Mesothelial cell of epicardium (in vitro differentiated cells): ENCODE measurements at places on chromosomes 1 and 21.

- DNase-seq: no peak
Measured at GRCh38 chr1:150082494-150082893, 14.9 kb downstream of the VPS45 start.

GRCh38 chr1:41449326-41449921, 35.1 kb downstream of the EDN2 start:
- DNase-seq: no peak

GRCh38 chr1:1753607-1754005, 24.7 kb downstream of the NADK start:
- no peak for DNase-seq

- DNase-seq: no peak
Measured at GRCh38 chr1:78227705-78228635, 182.2 kb downstream of the GIPC2 start.

DNA sequence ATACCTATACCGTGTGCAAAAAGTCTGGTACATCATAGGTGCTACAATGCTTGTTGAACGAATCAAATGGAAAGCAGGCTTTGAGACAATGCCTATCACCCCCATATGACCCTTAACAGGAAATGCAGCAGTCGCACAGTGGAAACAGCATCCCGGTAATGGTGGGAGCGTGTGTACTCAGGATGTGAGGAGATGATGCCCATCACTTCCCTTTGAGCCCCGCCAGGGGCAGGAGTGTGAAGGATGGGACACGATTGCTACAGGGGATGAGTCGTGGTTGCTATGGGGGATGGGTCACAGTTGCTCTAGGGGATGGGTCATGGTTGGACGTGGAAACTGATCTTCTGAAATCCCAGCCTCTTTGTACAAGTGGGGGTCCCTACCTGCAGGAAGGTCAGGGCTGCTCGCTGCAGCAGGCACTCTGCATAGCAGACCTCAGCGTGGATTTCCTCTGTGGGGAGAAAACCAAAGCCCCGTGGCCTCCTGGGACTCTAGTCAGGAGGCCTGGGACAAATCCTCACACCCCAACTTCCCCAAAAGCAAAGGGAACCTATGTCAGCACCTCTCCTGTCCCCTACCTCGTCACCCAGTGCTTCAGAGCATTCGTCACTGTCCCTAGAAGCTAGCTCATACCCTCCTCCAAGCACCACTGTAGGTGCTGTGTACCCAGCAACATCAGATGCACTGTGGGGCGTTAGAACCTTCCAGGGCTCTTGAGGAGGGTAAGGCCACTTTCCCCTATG, 19.3 kb downstream of the TTC39A start:
- no peak for DNase-seq

- DNase-seq: no peak
Measured at GRCh38 chr1:157315544-157315943, 177.3 kb upstream of the ETV3 start.

DNA sequence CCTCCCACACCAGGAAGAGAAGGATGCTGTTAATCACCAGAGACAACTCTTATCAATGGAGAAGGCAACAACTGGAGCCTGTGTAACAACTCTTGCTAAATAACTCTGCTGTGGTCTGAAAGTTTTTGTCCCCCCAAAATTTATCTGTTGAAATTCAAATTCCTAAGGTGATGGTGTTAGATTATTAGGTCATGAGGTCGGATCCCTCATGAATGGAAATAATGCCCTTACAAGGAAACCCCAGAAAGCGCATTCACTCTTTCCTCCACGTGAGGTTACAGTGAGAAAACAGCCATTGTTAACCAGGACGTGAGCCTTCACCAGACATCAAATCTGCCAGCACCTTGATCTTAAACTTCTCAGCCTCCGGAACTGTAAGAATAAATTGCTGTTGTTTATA, 141.9 kb upstream of the CXADR start:
- no peak for DNase-seq

DNA sequence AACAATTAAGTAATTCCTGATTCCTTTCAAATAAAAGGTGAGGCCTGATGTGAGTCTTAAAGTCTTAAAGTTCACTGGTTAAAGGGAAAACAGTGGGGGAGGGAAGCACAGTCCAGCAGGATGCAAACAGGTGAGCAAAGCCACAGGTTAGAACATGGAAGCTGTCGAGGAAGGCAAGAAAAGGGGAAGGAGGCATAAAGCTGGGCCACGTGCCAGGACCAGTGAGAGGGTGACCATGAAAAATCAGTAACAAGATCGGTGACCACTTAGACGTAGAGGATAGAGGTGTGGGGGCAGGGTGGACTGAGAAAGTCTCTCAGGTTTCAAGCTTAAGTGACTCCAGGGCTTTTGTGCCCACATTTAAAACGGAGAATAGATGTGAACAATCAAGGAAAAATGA, 231.3 kb downstream of the SETD4 start:
- no peak for DNase-seq

GRCh38 chr1:54387419-54387818, 18.8 kb downstream of the SSBP3 start:
- no peak for DNase-seq

DNA sequence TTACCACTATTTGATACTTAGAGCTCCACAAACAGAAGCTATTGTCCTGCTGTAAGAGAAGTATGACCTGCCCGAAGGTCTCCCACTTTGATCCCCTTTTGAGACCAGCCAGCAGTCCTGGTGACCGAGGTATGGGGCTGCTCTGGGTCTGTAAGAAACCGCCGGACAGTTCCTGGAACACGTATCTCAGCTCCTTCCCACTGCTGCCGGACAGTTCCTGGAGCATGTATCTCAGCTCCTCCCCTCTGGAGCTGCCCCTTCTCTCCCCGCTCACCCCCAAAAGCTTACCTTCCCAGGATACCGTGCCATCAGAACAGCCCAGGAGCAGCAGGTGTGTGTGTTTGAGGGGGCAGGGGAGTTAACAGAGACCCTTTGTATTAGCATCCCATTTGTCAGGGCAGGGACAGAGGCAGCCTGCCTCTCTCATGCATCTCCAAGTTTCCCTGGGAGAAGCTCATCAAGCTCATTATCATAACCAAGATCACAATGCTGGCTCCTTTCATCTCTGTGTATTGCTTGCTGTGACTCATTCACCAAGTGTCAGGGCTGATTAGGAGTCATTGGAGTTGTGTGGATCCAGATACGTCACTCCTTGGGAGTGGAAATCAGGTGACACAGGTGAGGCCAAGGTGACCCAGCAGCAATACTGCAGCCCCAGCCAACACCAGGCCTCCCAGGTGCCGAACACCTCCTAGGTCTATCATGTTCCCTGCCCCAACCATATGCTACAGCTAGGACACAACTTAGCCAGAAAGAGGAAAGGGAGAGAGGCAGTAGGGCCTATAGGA, 25.3 kb downstream of the OPTC start:
- DNase-seq: no peak

GRCh38 chr21:33587792-33588484, 546 bp downstream of the DONSON start:
- no peak for DNase-seq

GRCh38 chr1:59005491-59006288, 221.8 kb upstream of the JUN start:
- no peak for DNase-seq

DNA sequence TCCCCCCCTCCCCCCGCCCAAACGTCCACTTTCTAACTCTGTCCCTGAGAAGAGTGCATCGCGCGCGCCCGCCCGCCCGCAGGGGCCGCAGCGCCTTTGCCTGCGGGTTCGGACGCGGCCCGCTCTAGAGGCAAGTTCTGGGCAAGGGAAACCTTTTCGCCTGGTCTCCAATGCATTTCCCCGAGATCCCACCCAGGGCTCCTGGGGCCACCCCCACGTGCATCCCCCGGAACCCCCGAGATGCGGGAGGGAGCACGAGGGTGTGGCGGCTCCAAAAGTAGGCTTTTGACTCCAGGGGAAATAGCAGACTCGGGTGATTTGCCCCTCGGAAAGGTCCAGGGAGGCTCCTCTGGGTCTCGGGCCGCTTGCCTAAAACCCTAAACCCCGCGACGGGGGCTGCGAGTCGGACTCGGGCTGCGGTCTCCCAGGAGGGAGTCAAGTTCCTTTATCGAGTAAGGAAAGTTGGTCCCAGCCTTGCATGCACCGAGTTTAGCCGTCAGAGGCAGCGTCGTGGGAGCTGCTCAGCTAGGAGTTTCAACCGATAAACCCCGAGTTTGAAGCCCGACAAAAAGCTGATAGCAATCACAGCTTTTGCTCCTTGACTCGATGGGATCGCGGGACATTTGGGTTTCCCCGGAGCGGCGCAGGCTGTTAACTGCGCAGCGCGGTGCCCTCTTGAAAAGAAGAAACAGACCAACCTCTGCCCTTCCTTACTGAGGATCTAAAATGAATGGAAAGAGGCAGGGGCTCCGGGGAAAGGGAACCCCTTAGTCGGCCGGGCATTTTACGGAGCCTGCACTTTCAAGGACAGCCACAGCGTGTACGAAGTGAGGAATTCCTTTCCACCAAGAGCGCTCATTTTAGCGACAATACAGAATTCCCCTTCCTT, 158.1 kb downstream of the RUNX1 start:
- DNase-seq: peak; percentile 53

- no peak for DNase-seq
Measured at GRCh38 chr1:61609040-61609439, 115.9 kb downstream of the TM2D1 start.

GRCh38 chr1:228263636-228264035, 55.8 kb downstream of the OBSCN start:
- no peak for DNase-seq

- DNase-seq: no peak
Measured at GRCh38 chr1:213164561-213164960, 113.5 kb downstream of the RPS6KC1 start.

DNA sequence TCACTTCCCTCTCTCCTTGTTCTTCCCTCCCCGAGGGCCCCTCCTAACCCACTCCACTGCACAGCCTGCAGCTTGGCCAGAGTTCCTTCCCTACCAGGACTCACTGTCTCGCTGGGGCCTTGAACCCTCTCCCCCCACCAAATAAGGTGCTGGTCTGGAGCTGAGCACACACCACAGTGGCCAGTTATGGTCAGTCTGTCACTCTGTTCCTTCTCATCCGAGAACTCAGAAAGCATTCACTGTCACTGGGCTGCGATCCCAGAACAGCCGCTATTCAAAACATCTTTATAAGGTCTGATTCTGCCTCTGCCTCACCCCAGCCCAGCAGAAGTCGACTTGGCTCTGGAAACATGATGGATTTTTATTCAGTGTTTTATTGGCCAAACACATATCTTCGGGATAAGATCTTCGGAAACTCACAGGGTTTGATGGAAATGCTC, 19.8 kb upstream of the LBR start:
- DNase-seq: no peak

DNA sequence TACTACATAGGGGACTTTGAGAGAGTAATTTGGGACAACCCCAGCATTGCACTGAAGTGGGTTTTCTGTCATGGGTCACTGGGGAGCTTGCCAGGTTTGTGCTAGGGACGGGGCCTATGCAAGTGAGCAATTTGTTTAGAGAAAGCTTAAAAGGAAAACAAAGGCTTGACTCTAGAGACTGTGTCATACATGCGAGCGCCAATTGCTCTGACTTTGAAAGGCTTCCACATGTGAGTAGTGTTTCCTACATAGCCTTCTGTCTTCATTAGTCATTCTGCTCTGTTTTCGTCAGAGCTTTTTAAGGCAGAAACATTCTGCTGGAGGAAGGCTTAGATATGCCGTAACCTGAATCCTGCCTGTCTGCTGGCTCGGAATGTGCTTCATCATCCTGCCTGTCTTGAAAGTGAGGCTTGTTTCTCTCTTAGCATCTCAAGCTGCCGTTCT, 28.4 kb downstream of the TRIM45 start:
- DNase-seq: no peak

- DNase-seq: peak; percentile 57
Measured at GRCh38 chr1:236502972-236503639, 20.7 kb upstream of the LGALS8 start.

DNA sequence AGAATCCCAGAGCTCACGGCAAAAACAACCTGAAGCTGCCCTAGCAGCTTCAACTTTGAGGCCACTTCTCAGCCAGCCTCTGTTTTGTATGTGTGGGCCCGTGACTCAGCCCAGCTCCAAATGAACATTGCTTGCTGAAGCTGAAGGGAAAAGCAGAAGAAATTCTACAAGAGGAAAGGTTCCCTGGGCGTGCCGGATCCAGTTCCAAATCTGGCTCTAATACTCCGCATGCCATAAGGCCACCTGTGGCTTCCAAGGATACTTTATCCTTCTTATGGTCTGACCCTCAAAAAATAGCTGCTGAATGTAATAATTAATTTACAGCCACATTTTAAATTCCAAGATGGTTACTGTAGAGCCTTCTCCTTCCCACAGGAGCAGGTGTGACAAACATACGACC, 24.3 kb downstream of the TSPAN2 start:
- DNase-seq: no peak

GRCh38 chr1:236365999-236366570, 28.0 kb upstream of the EDARADD start:
- no peak for DNase-seq

GRCh38 chr1:113123737-113124136, 50.7 kb downstream of the LRIG2 start:
- DNase-seq: no peak

DNA sequence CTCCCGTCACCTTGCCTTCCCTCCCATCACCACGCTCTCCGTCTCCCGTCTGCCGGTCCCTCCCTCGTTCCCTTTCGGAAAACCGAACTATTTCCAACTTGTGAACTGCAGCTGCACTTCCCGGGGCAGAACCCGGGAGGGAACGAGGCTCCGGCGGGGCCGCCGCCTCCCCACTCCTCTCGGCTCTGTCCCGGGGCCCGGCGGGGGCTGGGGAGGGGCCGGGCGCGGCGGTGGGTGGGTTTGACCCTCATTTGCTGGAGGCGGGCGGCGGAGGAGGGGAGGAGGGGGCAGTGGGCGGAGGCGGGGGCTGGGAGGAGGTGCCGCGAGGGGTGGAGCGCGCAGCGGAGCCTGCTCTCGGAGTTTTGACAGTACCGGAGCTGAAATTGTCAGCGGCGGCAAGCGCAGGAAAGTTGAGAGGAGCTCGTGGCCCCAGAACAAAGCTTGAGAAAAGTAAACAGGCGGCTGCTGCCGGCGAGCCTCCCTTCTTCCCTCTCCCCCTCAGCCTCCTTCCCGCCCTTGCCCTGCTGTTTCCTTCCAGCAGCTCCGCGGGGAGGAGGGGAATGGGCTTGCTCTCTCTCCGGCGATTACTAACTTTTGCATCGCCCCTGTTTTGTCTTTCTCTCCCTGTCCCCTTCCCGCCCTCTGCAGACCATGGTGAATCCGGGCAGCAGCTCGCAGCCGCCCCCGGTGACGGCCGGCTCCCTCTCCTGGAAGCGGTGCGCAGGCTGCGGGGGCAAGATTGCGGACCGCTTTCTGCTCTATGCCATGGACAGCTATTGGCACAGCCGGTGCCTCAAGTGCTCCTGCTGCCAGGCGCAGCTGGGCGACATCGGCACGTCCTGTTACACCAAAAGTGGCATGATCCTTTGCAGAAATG, 2.9 kb downstream of the LMO4 start:
- peak; percentile 80 for DNase-seq

- no peak for DNase-seq
Measured at GRCh38 chr1:33043267-33044092, 6.8 kb upstream of the AK2 start.
